Stimulated activated CD4-positive, alpha-beta T cell treated with anti-CD3 and anti-CD28 coated beads, Interleukin-1b, Interleukin-23, amount 100 ng/mL, for 1 hour (primary cell): ENCODE measurements at places on chromosomes 13 and 19.

DNA sequence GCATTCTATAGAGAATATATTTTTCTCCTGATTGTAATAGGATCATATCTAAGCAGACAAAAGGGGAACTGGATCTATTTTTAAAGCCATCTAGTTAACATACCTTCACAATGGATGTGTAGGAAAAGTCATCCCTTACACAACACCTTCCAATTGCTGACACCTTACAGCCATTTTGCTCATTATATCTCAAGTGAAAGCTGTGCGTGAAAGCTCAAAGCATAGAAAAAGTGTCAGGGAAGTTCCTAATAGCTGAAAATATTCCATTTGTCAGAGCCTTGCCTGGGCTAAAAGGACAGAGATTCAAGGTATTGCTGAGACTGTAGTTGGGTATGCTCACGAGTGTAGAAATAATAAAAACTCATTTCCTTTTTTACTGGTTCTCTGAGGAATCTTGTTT lies 340.6 kb upstream of the KLHL1 start:
- no peak for DNase-seq

- no peak for DNase-seq
These were observed 19.2 kb upstream of the MYH14 start for GRCh38 chr19:50184196-50184595.

- DNase-seq, result no peak
These were observed 11.2 kb upstream of the MADCAM1 start for GRCh38 chr19:485077-485476.

DNA sequence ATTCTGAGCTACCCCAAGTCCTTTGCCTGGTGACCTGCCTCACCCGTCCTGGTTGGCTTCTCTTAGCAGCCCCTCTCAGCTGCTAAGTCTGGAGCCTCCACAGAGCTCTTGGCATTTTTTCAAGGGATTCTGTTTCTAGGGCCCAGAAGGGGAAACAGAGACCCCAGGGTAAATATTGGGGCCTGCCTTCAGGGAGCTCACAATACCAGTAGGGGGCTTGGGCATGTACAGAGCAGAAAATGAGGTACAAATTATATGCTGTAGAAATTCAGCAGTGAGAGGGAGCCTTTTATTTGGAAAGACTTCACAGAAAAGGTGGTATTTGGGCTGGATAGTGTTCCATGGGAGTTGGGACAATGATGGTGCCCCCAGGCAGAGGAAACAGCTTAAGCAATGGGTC lies 3.7 kb downstream of the SAMD4B start:
- DNase-seq, result no peak

- no peak for DNase-seq
These were observed 281.8 kb downstream of the MTUS2 start for GRCh38 chr13:29101905-29102304.

DNA sequence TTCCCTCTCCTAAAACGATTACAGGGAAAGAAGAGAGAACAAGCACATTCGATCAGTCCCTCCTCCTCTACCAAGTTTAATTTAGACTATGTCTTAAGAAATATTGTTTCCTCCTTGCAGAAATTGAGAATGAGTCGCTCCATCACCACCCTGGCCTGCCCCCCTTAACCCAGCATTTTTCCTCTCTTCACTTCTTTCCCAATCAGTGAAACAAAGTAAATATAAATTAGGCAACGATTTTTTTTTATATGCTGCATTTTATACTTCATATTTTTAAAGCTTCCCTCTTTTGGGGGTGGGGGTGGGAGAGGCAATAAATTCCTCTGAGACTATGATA lies 300.0 kb downstream of the SPRY2 start:
- no peak for DNase-seq

DNA sequence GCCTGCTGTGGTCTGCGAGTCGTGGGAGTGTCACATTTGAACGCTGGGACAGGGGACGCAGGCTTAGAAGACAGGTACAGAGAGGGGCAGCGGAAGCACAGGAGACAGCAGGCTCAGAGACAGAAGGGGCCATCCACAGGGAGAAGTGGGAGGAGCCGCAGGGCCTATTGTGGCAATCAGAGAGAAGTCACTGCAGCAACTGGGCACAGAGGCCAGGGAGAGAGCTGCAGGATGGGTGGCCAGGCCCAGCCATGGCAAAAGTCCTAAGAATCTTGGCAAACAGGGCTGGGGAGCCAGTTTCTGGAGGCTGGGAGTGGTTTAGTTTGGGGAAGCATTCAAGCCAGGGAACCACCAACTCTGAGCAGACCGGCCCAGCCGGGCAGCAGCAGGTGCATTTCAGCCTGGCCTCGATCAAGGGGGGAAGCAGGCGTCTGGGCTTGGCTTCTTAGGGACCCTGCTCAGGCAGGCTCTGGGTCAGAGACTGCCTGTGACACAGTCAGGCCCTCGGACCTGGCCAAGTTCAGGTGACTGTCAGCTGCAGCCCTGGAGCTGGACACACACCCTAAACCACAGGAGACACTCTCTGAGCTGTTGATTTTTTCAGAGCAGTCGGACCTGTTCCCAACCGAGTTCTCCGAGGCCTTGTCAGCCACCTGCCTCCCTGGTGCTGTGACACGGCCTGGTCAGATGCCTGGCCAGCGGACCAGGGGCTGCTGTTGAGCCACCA lies 11.8 kb downstream of the SH3GL1 start:
- no peak for DNase-seq

DNA sequence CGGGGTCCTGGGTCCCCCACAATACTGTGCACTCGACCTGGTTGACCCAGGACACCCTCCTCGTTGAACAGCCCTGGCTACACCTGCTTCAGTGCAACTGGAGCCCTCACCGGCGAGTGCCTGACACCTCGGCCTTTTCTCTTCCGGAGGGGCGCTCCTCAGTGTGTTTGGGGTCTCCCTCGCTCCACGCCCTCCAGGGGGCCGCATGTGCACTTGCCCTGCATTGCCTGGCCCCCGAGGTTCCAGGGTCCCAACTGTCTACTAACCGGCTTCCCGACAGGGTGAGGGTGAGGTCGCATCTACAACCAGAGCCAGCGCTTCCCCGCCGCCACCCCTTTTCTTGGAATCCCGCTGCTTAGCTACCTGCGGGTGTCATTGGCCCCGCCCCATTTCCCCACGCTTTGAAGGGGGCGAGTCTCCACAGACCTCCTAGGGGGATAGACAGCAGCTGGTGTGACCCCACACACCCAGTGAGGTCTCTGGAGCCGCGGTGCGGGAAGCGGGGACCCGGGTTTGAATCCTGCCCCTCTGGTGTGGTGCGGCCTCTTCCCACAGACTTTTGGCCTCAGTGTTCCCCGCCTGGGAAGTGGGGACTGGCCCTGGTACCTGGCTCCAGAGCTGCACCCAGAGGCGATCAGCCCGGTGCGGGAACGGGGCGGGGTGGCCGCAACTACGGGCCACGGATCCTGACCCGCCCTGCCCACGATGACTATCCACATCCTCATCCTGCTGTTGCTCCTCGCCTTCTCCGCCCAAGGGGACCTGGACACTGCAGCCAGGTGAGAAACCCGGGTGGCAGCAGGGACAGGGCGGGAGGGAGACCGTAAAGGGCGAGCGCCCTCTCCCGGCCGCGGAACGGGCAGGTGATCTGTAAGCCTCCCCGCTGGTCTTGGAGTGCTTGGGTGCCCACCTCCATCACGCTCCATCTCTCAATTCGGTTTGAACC lies at the start of gene ADM5:
Gene ADM5 (plus strand): TSS at position 462 of the 946 bp plus-strand sequence. CDS start 244 bp downstream, at position 706.
- no peak for DNase-seq

- DNase-seq, result no peak
These were observed 19.5 kb downstream of the WDFY2 start for GRCh38 chr13:51603716-51604115.

DNA sequence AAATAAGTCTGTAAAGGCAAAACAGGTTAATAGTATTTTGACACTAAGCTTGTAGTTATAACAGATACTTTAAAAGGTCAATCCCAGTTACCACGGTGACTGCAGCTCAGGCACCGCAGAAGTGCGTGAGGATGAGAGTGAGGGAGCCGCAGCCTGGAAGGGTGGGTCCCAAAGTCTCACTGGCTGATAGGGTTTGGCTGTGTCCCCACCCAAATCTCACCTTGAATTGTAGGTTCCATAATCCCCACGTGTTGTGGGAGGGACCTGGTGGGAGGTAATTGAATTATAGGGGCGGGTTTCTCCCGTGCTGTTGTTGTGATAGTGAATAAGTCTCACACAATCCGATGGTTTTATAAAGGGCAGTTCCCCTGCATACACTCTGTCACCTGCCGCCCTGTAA lies 40.0 kb upstream of the GAS6 start:
- DNase-seq, result no peak

- DNase-seq, result peak; percentile 42
These were observed 14.7 kb downstream of the TLE5 start for GRCh38 chr19:3047496-3048189.

DNA sequence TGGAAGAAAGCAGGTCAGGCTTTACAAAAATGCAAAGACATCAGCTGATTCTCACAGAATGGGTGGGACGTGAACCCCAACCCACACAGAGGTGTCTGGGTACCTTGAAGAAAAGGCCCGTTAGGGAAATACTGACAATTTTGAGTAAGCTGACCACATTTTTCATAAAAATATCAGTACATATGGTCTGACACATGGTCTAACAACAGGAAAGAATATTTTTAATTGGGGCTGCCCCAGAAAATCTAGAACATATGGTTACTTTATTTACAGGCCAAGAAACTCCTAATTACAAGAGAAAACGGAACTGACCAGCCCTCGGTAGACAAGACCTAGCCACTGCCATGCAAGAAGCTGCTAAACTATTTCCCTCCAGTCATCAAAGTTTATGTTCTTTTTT lies 48.7 kb upstream of the ITM2B start:
- no peak for DNase-seq

DNA sequence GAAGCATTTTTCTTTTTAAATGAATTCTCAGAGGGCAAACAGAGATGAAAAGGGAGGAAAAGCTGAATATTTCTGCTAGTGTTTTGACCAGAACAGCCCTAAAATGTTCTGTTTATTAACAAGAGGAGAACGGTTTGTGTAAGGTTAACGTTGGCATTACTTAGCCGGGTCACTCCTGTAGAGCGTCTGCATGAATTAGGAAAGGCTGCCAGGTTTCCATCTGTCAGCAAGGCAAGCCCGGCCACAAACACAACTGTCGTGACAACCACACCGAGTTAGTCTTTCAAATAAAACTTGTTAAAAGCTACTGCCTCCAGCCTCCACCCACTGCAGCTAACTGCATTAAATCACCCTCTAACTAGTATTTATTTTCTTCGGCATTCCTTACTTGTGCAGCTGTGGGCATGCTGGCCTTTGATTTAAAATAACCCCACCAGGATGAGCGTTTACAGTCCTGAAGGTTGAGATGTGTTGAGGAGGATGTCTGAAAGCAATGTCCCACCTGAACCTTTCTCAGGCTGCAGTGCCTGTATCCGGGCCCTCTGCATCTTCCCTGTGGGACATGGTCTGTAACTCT lies 527.9 kb downstream of the FGF9 start:
- no peak for DNase-seq

DNA sequence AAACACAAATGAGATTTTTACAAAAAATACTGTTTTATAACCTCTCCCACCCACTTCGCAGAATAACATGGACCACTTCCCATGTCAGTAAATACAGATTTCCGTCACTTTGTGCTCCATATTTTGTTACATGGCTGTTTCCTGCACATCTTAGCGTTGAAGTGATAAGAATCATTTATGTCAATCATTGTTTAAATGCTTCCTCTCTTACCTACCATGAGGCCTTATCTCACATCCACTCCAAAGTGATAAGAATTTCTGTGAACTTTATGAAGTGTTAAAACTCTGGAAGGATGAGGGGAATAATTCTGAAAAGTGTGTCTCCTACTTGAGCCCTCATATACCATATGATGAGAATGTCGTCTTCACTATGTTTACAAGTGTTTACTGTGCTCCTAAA lies 36.6 kb upstream of the IL17D start:
- DNase-seq, result no peak

DNA sequence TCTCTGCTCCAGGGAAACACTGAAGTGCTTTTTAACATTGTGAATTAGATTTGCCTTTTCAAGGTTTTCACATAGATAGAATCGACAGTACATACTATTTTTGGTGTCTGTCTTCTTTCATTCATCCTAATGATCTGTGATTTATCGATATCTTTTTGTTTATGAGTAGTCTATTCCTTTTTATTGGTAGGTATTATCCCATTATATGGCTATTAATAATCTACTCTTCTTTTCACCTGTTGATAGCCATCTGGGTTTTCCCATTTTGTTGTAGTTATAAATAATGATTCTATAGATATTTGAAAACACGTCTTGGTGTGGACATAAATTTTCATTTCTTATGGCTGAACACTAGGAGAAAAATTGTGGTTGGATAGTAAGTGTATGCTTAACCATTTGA lies 262.6 kb downstream of the MAB21L1 start:
- DNase-seq, result no peak

DNA sequence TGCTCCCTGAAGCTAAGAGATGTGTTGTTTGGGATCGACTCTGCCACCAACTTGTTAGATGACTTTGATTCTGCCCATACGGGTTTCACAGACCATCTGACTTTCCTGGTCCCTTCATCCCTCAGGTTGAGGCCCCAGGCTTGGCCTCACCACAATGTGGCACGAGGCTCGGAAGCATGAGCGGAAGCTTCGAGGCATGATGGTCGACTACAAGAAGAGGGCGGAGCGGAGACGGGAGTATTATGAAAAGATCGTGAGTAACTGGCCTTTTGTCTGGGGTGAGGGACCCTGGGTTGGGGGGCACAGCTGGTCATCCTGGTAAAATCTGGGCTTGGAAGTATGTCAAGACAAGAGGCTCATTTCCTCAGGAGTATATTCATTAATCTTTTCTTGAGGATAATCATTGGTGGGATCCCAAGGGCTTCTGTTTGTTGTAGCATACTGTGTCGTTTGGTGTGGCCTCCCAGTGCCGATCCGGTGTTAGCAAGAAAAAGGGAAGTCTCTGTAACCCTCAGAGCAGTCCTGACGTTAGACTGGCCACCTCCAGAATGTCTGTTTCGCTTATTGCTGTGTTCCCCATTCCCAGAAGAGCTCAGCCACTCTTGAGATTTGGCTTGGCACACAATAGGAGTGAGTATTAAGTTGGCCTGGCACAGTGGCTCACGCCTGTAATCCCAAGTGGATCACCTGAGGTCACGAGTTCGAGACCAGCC lies 1.4 kb downstream of the CLASRP start:
- no peak for DNase-seq
